ENCODE measurements at places on chromosomes 12 and 14. TPM values are rescaled to one million over a fixed set of nuclear protein-coding genes. Genes with fewer than 3 reads are reported as not detected.

Gene STON2
- 0.51 TPM for total RNA-seq

Gene OASL
- total RNA-seq: 0.34 TPM

Gene OR4E1
- not detected for total RNA-seq

Gene SLIRP
- total RNA-seq: 76.8 TPM

Gene PLEKHG7
- total RNA-seq: not detected

Gene MMP19
- total RNA-seq: 20.8 TPM

Gene ALDH1L2
- total RNA-seq: 65.1 TPM

Gene HOXC5
- not detected for total RNA-seq

Gene MYL2
- total RNA-seq: not detected

Gene MIP
- not detected for total RNA-seq

Gene TBX3
- 11.7 TPM for total RNA-seq

Gene TRPV4
- total RNA-seq: 1.9 TPM

Gene C12orf75
- 20.5 TPM for total RNA-seq

Gene FAM222A
- total RNA-seq: 2.1 TPM
